ENCODE measurements at places on chromosomes 3 and 15.

- DNase-seq = no peak
Measured at GRCh38 chr15:58534556-58534955, 102.8 kb downstream of the LIPC start.

DNA sequence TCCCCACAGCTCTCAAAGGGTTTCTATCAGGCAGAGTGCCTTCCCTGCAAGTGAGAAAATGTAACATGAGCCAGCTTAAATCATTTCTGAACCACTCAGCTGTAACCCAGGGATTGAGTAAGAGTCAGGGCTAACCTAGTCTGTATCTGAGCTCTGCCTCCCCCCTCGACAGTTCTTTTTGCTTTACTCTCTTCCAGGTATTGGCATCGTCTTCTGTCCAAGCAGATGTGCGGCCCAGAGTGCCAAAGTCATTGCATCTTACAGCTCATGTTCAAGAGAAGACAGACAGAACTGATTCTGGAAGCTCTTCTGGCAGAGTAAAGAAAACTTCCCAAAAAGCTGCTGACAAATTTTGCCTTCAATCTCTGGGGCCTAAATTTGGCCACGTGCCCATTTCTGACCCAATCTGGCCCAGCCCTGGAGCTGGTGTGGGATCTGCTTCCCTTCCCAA lies 74.8 kb downstream of the ABHD5 start:
- DNase-seq = no peak

- DNase-seq = no peak
Measured at GRCh38 chr15:99429681-99430081, 136.1 kb upstream of the MEF2A start.

GRCh38 chr15:93816815-93817214 lies 414.5 kb upstream of the MCTP2 start:
- DNase-seq = no peak

DNA sequence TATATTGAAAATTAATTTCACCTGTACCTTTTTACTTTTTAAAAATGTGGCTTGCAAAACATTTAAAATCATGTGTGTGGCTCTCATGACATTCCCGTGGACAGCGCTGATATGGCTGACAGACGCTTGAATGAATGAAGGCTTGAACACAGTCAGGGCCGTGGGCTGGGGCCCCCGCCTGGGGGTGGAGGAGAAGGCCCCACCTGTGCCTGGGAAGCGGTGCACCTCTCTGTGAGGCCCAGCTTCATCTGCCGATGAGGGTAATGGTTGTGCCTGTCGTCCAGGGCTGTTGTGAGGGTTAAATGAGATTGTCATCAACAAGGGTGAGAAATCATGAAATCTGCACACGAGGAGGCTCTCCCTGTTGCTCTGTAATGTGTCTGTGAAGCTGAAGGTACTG lies 85.9 kb upstream of the PRR23E start:
- DNase-seq = no peak
